ENCODE measurements at places on chromosomes 5 and 9.

DNA sequence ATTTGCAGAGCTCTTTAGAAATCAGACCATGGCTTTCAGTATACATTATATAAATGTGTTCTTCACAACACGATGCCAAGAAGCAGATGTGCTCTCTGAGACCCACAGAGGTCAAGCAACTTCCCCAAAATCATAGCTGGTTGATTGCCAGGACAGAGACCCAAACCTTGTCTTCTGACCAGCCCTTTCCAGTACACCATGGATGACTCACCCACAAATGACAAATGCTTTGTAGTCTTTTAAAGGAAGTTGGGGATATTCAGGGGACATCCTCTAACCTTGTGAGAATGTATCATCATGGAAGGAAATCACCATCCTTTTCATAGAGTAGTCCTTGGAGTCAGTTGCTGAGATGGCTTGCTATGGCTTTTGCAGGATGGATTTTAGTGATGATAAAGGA, 30.1 kb downstream of the ZNF462 start:
- peak; percentile 78 for DNase-seq

GRCh38 chr5:116626272-116626723, 51.7 kb upstream of the SEMA6A start:
- peak; percentile 2 for DNase-seq

GRCh38 chr5:116068028-116068632, 16.7 kb upstream of the COMMD10 start:
- peak; percentile 62 for DNase-seq

DNA sequence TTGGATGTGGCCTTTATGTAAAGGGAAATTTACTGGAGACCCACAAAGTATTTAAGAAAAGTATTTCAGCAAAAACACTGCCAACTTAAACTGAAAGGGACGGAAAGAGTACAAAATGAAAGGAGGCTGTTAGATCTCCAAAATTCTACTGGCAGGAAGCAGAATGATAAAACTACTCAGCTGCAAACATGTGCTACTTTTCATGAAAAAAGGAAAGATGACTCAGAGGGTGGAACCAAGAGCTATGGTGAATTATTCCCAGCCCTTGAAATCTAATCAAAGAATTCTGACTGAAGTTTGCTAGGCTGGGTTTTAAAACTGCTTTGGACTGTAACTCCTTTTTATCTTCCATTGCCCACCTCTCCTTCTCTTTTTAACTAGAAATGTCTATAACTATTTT, 58.6 kb upstream of the ZBED3 start:
- DNase-seq: peak; percentile 77

DNA sequence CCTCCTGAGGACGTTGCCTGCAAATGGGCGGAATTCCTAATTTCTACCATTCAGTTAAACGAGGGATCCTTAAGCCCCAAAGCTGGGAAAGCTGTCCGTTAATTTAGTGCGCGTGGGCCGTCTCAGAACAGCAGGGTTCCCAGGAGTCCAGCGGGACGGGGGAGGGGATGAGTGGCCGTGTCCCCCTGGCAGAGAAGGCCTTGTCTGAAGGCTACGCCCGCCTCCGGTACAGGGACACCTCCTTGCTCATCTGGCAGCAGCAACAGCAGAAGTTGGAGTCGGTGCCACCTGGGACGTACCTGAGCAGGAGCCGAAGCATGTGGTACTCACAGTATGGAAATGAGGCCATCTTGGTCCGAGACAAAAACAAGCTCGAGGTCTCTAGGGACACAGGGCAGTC, 1.3 kb downstream of the BRD3OS start:
- DNase-seq: no peak

GRCh38 chr9:114507726-114508125, 2.5 kb upstream of the WHRN start:
- DNase-seq: peak; percentile 25

DNA sequence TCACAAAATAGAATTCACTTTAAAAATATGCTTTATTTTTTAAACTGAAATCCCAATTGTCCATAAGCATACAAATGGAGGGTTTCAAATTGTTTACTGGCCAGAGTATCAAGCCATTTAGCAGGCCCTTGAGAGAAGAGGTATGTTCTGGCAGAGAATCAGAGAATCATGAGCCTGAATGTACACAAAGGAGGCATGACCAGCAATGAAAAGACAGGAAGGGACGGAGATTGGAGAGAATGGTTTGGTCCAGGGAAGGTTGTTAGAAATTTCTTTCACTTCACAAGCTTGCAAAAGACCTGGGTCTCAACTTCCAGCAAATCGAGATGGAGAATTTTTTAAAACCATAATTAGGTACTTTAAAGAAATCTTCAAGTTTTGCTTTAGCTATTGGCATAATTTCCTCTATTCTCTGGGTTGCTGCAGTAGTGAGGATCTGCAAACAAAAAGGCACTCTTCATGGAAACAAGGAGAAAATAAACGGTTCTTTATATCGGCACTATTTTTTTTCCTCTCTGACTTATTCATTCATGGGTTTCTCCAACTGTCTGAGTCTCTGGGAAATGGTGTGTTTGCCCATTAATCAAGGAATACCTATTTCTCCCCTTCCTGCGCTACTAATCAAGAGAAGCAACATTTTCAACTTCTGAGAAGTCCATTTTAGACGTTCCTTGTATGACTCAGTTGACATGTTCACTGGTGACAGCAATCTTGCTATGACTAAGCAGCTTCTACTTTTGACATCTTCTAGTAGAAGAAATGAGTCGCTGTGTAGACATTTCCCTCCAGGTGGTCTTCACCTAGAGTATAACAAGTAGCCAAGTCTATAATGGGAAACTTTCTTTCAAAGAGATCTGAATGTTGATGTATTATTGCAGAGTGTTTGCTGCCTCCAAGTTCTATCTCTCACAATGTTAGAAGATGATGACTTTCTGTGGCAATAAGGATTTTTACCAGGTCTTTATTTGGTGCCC, 23.1 kb upstream of the ERCC6L2 start:
- peak; percentile 78 for DNase-seq

DNA sequence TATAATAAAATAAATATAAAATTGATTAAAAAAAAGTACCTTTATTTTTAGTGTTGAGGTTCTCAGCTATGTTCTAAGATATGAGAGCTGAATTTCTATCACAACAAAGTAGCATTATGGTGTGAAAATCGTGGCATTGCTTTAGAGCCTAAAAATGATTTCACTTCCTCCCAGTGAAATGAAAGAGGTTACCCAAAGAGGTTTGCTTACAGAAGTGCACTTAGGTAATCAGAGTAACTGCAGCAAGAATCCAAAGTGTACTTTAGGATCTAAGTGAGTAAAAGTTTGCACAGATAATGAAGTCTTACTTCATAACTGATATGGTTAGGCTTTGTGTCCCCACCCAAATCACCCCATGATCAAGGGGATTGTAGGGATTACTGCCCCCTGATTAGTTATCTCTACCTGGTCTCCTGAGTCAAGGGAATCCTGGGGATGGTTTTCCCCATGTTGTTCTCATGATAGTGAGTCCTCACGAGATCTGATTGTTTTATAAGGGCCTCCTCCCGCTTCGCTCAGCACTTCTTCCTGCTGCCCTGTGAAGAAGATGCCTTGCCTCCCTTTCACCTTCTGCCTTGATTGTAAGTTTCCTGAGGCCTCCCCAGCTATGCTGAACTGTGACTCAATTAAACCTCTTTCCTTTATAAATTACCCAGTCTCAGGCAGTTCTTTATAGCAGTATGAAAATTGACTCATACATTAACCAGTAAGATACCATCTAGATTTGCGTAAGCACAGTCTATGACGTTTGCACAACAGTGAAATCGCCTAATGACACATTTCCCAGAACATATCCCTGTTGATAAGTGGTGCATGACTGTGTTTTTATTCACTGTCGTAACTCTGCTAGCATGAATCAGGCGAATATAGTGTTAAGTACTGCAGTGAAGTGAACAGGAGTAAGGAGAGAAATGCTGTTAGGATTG, 40.3 kb upstream of the LRRC70 start:
- peak; percentile 75 for DNase-seq

DNA sequence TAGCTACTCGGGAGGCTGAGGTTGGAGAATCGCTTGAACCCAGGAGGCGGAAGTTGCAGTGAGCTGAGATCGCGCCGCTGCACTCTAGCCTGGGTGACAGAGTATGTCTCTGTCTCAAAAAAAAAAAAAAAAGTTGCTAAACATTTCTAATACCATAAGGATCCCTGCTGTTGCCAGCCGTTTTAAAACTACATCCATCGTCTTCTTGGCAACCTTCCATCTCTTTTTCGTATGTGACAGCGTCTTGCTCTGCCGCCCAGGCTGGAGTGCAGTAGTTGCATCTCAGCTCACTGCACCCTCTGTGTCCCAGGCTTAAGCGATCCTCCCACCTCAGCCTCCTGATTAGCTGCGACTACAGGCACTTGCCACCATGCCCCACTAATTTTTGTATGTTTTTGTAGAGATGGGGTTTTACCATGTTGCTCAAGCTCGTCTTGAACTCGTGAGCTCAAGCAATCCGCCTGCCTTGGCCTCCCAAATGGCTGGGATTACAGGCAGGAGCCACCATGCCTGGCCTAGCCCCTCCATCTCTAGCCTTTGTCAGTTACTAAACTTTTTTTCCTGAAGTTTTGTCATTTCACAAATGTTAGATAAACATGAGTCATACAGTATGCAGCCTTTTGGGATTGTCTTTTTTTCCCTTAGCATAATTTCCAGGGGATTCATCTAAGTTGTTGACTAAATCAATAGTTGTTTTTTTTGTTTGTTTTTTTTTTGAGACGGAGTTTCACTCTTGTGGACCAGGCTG, 13.5 kb downstream of the NSD1 start:
- peak; percentile 66 for DNase-seq

GRCh38 chr5:120538644-120539043, 74.5 kb downstream of the PRR16 start:
- peak; percentile 63 for DNase-seq

DNA sequence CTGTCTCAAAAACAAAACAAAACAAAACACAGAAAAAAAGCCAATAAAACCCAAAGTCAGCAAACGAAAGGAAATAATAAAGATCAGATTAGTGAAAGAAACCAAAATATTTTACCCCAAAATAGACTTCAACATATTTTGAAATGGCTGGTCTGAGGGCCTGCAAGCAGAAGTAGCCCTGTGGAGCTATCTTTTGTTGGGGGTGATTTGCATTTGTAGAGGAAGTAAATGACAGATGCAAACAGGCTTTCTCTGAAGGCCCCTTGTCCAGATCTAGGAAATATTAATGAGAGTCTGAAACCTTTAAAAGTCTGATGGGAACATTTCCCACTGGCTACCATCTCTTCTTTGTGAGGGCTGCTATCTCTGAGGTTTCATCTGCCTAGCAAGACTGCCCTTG, 74.0 kb downstream of the GCNT4 start:
- DNase-seq: no peak

- DNase-seq: no peak
These were observed 5.1 kb upstream of the WDR5 start for GRCh38 chr9:134130503-134131375.

DNA sequence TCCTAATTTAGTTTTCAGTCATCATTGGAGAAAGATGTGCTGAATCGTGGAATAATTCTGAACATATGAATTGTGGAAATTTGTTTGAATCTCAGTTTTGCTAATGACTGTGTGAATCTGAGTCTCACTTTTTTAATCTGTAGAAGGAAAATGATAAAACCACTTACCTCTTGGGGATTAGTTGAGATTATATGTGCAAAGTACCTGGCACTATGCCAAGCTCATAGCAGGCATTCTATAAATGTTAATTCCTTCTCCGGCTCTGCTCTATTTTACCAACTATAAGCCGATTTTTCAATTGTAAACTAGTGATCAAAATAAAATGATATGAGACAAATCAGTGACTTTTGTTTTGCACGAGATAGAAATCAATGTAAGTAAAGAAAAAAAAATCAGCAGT, 290.8 kb downstream of the TRPM3 start:
- no peak for DNase-seq

- no peak for DNase-seq
These were observed 283.9 kb downstream of the PBX3 start for GRCh38 chr9:126031116-126031515.

DNA sequence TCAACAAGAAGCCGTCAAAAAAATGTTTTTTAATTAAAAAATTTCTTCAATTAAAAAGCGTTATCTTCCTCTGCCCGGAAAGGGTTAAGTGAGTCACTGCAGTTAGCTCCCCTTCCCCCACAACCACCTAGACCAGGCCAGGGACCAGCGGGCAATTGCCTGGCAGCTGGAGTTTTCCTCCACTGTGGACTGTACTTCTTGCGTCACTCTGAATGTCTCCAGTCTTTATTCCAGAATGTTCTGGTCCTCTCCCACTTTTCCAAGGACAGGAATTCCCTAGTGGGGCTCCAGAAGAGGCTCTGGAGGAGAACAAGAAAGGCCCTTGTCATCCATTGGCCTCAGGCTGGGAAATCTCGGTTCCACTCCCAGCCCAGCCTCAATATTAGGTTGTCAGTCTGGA, 114.0 kb downstream of the C9orf50 start:
- peak; percentile 59 for DNase-seq

- DNase-seq: no peak
These were observed 189.1 kb downstream of the ROR2 start for GRCh38 chr9:91760906-91761305.

GRCh38 chr9:33188711-33189110, 21.6 kb upstream of the B4GALT1 start:
- no peak for DNase-seq

- DNase-seq: no peak
These were observed 352.2 kb downstream of the NTRK2 start for GRCh38 chr9:85021686-85022085.

DNA sequence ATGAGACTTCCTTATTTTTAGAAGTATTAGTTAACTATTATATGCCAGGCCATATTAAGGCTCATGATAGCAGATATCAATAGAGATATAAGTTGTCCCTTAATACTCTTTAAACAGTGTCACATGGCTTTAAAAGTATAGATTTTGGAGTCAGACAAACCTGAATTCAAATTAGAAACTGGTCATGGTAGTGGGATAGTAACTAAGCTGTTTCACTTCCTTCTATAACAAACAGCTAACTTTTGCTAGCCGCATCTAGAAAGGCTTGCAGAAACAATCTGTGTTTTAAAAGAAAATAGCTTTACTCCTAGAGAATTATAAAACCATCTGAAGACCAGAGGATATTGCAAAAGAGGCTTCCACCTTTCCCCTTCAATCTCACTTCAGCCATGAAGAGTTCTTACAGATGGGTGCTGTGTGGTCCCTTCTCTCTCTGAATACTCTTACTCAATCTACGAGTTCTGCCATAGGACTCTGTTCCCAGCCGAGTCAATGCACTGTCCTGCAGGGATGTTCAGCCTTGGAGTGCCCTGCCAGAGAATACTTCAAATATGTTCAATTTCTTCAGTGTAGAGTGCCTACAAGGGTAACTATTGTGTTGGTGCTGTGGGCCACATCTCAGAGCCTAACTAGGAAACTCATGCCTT, 810.2 kb downstream of the EFNA5 start:
- DNase-seq: no peak
